ENCODE measurements at places on chromosomes 5 and 9. TPM values are rescaled to one million over a fixed set of nuclear protein-coding genes. Genes with fewer than 3 reads are reported as not detected.
A peak's percentile ranks its signal among the peaks of the same experiment; 100 is the strongest.

Gene HK3
- total RNA-seq: not detected

Gene SMIM23
- not detected for total RNA-seq

Gene SPINK1
- total RNA-seq: not detected

Gene NKD2
- not detected for total RNA-seq

Gene LCN1
- total RNA-seq: not detected

Gene SEMA4D
- not detected for total RNA-seq

Gene FSTL4
- total RNA-seq: not detected

Gene GLRA1
- total RNA-seq: not detected

Gene PCDHGB1
- total RNA-seq: 2.4 TPM

DNA sequence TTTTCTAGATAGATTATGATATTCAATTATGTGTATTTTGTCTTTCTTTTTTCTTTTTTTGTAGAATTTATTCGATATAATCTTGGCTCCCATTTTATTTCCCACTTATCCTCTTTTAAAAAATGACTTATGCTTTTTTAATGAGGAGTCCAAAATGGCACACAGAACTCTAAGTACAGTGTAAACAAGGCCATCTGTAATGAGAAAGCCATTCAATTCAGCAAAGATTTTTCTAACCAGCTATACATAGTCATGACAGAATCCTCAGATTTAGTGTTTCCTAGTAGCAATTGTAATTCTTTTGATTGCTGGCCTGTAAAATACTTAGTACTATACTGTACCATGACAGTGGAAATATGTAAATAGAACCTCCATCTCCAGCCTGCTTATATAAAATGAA is 651.4 kb downstream of the RAB3C start:
- DNase-seq: no peak

- DNase-seq: no peak
Measured at GRCh38 chr5:157651623-157652376, 438 bp downstream of the SOX30 start.

DNA sequence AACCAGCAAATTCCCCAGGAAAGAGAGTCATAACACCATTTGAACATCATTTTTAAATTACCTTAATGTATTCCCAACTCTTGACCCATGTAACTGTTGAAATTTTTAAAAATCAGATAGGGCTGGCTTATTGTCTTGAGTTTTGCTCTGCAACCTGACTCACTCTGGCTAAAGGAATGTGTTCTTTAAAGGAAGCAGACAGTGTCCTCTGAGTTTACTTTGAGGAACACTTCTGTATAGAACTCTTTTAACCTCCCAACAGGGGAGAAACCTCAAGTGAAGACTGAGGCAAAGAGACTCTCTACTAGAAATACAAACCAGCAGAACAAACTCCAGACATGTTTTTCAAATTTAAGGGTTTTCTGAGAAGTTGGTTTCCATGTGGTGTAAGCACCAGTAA is 248.9 kb downstream of the CWC27 start:
- peak; percentile 41 for DNase-seq

DNA sequence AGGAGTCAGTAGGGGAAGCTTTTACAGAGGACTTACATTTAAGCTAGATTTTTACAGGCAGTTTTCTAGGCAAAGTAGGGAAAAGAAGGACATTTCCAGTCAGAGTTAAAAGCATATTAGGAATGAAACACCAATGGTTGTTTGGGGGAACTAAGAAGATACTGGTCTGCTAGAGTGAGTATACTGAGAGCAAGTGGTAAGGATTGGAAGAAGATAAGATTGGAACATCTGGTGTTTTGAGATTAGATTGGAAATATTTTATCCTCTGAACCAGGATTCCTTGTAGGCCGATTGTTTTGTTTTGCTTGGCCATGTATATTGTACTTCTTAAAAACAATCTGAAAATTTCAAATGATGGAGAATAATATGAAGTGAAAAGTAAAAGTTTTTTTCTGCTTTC is 7.7 kb downstream of the FBXO38 start:
- no peak for DNase-seq

GRCh38 chr5:68172314-68172713 is 43.2 kb upstream of the PIK3R1 start:
- DNase-seq: no peak

GRCh38 chr9:13213337-13213736 is 66.2 kb downstream of the MPDZ start:
- DNase-seq: peak; percentile 21

GRCh38 chr9:135252980-135253304 is 165.5 kb downstream of the OLFM1 start:
- no peak for DNase-seq

DNA sequence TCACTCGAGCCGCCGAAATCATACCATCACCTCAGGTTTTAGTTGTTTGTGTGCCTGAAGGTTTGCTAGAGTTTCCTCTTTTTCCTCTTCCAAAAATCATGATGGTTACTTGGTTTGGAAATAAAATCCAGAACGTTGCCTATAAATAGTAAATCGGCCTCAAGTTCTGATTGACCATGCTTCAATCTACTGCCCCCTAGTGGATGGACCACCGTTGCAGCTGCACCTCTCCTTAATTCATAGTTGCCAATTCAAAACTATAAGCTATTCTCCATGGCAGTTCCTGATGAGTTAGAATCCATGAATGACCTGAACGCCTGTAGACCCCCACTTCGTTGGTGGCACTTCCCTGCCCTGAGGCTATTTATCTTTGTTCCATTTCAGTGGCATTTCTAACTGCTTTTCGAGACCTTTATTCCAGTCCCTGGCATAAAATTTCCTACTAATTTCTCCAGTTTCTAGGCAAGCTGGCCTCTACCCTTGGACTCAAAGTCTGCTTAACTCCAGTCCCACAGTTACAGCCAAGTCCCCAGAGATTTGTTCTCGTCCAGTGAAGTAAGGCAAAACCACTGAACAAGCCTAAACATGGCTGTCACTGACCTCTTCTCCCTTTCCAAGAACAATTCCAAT is 422.6 kb downstream of the EFNA5 start:
- DNase-seq: no peak

DNA sequence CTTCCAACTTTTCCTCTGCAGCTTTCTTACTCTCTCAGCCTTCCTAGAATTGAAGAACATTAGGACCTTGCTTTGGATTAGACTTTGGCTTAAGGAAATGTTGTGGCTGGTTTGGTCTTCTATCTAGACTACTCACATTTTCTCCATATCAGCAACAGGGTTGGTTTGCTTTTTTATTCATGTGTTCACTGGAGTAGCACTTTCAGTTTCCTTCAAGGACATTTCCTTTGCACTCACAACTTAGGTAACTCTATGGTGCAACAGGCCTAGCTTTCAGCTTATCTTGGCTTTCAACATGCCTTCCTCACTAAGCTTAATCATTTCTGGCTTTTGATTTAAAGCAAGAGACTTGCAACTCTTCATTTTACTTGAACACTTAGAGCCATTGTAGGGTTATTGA is 153.1 kb downstream of the CCDC192 start:
- no peak for DNase-seq

GRCh38 chr9:126806336-126806735 is 1.5 kb downstream of the ZBTB43 start:
- no peak for DNase-seq

DNA sequence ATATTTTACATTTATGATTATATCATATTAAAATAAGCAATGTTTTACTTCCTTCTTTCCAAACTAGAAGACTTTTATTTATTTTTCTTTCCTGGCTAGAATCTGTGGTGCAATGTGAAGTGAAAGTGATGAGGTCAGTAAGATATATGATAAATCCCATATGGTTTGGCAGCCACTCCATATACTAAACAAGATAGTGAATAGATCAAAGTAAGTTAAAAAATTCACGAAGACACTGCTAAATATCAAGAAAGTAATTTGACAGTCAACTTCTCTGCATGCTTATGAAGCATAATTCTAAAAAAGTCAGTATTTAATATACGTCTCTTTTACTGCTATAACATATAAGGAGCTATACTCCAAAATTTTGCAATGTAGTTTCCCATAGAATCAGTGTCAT is 972.8 kb downstream of the DTWD2 start:
- no peak for DNase-seq

DNA sequence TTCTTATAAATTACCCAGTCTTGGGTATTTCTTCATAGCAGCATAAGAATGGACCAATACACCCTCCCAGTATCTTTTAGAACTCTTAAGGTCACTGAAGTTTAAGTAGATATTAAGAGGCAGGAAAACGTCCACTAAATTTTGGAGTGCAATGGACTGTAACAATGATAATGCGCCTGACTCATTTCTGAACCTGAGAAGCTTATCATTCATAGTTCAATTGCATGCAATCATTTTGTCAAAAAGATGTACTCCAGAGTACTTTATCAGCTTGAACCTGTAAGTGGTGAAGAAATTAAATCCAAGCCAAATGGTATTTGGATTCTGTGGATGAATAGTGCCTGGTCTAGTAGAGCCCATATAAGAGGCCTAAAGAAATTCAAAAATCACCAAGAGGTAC is 196.5 kb upstream of the CDH9 start:
- no peak for DNase-seq

DNA sequence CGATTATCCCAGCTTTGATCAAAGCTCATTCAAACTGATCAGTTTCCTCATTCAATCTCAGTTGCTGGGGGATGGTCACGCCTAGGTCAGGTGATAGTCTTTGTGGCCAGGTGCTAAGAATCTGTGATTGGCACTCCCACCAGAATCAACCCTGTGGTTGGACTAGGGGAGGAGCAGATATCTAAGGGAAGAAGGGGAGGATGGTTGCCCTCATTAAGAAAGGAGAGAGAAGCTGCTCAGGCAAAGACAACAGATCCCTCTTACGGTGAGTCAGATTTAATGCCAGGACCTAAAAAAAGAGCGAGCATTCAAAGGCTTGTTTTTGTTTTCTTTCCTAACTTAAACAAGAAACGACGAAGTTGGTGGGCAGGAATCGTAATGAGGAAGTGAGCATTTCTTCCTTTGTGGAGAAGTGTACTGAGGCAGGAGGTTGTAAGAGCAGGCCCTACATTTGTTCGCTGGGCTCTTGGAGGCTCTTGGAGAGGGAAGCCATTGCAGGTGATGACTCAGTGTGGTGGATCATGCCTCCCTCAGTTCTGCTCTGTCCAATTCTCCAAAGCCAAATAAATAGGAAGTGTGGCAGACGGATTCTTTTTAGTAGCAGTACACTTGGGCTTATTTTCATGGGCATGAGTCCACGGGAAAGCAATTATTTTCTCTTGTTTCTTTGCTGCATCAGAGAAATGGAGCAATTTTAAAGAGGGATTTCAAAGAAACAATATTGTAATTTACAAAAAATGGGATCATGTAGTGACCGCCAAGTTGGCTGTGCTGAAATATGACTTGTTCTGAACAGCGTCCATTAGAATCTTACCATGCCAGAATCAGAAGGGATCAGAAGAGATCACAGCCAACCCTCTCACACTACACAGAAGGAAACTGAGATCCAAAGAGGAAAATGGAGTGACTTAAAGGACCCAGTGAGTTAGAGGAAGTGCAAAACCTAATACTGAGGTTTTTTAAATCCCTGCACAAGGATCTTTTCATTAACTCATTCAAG is 18.7 kb upstream of the TGFBR1 start:
- peak; percentile 53 for DNase-seq

GRCh38 chr5:170520372-170520771 is 16.6 kb downstream of the KCNIP1 start:
- DNase-seq: no peak

- no peak for DNase-seq
Measured at GRCh38 chr9:84456527-84456926, 116.0 kb upstream of the SLC28A3 start.

GRCh38 chr9:105047742-105048041 is 119.7 kb upstream of the ABCA1 start:
- DNase-seq: no peak

DNA sequence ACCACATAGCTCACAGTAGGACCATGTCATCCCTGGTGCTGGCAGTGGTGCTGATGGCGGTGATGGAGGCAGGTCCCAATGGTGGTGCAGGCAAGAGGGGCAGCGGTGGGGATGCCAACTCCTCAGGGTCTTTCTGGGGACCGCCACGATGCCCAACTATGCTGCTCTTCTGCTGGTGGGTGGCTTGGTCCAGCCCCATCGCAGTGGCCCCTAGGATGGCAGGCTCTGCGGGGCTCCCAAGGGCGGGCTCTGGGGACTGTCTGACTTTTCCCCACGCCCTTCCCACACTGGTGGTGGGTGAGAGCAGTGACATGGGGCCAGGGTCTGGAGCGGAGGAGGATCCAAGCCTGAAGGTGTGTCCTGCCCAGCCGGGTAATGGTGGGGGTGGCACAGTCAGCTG is 288.9 kb upstream of the RIOK2 start:
- no peak for DNase-seq

- DNase-seq: no peak
Measured at GRCh38 chr5:92567831-92568450, 1013.1 kb downstream of the NR2F1-AS1 start.

DNA sequence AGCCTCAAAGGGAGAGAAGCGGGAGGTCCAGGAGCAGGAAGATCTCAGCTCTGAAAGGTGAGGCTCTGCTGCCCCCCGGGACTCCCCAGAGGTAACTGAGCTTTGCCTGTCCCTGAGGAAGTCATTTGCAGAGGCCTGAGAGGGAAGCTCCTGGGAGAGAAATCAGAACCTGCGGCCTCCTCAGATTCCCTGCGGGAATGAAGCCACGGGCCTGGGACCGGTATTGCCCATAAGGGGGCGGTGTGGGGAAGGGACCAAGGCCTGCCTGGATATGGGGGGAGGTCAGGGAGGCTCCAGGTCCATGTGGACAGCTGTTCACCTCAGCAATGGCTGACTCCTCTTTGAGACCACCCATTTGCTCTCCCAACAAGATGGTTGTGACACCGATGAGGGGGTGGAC is 1.3 kb downstream of the SPATA31E1 start:
- DNase-seq: no peak

DNA sequence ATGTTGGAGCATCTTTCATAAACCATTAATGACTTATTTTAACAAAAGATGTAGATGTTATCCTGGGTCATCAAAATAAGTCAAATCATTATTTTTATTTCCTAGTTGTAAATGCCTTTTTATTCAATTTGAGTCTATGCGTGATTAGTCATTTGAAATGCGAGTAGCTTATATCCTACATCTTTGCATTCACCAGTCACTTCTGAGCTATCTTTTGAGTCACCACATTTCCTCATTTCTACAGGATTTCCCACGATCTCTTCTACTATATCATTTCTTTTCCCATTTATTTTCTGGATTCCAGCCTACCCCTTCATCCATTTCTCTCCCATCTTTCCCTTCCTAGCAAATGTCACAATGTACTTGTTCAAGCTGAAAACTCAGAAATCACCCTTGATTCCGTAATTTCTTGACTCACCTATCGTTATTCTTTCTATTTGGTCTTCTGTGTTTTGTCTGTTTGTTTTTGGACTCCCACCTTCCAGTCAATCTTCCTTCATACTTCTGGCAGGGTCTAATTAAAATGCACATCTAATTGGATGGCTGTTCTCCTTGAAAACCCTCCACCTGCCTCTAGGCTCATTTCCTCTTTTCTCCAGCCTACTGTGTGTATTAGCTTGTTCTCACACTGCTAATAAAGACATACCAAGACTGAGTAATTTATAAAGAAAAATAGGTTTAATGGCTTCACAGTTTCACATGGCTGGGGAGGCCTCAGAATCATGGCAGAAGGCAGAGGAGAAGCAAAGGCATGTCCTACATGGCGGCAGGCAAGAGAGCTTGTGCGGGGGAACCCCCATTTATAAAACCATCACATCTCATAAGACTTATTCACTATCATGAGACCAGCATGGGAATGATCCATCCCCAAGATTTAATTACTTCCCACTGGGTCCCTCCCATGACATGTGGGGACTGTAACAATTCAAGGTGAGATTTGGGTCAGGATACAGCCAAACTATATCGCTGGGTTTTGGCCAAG is 112.4 kb downstream of the MEF2C start:
- DNase-seq: peak; percentile 76
